ENCODE measurements at places on chromosomes 13 and 19.

GRCh38 chr19:19538061-19538784 lies at the start of gene CILP2:
Gene CILP2 (plus strand): TSS chr19:19538265. CDS start chr19:19538350, 85 bp downstream.
- no peak for DNase-seq

DNA sequence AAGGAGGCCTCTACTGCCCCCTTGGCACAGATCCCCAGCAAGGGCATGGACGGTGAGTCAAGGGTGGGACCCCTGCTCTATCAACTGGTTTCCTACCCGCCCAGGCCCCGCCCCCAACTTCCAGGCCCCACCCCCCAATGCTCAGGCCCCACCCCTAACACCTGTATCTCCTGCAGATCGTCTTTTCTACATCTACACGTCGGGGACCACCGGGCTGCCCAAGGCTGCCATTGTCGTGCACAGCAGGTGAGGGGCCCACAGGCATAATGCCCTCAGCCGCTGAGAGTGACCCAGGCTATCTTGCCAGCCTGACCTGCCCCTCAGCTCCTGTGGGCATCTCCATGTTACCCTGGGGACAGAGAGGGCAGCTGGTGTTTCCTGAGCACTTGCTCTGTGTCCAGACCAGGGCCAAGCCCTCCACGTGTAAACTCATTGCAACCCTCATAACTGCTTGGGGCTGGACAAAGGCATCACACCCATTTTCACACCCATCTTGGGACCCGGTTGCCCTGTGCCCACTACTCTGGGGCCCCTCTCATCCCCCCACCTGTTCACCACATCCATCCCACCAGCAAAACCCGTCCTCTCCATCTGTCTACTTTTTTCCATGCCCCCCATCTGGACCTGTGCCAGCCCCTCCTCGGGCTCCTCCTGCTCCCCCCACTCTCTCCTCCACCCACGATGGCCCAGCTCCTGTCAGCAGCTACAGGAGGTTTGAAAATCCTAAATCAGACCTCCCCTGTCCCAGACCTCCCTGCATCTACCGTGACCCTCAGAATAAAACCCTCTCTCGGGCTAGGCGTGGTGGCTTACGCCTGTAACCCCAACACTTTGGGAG lies 17.2 kb downstream of the SLC27A1 start:
- DNase-seq: no peak

DNA sequence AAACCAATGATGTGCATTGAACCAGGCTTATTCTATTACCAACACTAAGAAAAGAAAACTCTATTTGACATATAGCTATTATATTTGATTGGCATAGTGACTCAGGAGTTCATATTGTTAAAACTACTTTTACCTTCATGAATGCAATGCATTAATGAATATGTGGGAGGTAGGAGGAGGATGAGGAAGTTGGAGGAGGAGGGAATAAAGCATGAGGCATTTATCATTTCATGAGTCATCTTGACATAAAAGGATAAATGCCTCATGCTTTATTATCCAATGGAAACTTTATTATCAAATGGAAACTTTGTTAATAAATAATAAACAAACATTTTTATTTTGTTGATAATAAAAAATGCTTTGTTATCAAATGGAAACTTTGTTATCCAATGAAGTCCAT lies 116.5 kb downstream of the SPRY2 start:
- peak; percentile 22 for DNase-seq

DNA sequence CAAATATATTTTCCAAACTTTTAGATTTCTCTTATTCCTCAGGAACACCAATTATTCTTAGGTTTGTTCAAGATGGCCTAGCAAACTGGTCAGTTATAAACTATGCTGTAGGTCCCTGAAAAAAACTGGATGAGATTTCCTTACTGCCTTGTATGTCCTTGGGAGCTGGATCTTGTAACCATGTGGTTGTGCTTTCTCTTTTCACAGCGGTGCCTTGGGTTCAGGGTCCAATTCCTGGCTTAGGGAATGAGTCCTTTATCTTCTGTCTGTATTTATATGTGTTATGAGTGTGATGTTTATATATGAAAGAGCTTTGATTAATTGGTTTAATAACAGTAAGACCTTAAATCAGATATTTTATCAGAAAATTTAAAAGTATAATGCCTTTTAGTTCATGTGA lies 23.5 kb upstream of the GRTP1 start:
- no peak for DNase-seq

GRCh38 chr13:114100446-114101357 lies 31.7 kb downstream of the RASA3 start:
- DNase-seq: no peak

DNA sequence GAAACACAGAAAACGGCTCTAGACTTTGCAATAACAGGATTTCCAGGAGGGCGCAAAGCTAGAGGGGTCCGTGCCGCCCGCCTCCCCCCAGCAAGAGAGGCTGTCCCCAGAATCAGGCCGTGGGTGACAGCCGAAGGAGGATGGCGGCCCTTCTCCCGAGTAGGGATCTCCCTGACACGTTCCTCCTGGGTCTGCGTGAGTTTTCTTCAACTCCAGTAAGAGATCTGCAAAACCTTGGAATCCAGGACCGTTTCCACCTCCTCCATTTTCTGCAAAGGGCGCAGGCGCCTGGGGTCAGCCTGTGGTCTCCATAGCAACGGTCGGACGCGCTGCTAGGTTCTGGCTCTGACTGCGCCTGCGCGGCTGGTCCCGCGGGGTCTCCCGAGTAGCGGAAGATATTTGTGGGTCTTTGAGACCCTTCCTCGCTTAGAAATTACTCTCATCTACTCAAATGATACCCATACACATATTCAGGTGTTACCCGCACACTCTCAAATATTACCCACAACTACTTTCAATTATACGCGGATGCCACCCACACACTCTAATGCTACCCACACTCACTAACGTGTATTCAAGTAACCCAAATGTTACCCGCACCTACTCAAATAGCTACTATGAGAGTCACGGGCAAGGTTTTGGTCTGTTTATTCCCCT lies 2.1 kb downstream of the PNMA8C start:
- DNase-seq: no peak

- DNase-seq: no peak
Observed at GRCh38 chr13:113954046-113954835, 19.6 kb downstream of the C13orf46 start.
